ENCODE measurements at places on chromosomes 7 and 10. TPM values are rescaled to one million over a fixed set of nuclear protein-coding genes. Genes with fewer than 3 reads are reported as not detected.

GRCh38 chr7:124276005-124276622 lies 243.2 kb upstream of the TMEM229A start:
- no peak for DNase-seq

DNA sequence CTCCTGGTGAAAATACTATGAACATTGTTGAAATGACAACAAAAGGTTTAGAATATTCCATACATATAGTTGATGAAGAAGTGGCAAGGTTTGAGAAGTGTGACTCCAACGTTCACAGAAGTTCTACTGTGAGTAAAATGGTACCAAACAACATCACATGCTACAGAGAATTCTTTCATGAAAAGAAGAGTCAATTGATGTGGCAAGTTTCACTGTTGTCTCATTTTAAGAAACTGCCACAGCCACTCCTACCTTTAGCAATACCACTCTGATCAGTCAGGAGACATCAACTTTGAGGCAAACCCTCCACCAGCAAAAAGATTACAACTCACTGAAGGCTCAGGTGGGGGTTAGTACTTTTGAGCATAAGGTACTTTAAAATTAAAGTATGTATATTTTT lies 693.3 kb downstream of the GRID1 start:
- no peak for DNase-seq

The GDF10 gene
- total RNA-seq: 1.4 TPM

DNA sequence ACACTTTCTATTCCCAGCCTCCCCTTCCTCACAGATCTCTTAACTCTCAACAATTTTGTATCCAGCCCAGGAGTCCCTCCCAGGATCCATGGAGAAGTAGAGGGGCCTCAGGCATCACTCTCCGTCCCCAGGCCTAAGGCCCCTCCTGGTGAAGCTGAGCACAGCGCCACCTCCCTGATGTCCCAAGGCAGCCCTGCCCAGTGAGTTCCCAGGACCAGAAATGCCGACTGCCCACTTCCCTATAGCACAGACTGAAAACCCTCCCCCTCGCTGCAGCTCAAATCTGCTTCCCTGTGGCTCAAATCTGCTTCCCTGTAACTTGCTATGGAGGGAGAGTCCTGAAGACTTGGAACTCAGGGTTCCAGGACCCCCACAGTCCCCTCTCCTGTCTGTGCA lies 35.6 kb downstream of the YKT6 start:
- no peak for DNase-seq

GRCh38 chr7:56026538-56026937 lies 24.7 kb downstream of the PSPH start:
- DNase-seq: no peak

The EDRF1 gene
- 12.7 TPM for total RNA-seq

The FEZF1 gene
- not detected for total RNA-seq

The ARHGAP12 gene
- total RNA-seq: 17.2 TPM

DNA sequence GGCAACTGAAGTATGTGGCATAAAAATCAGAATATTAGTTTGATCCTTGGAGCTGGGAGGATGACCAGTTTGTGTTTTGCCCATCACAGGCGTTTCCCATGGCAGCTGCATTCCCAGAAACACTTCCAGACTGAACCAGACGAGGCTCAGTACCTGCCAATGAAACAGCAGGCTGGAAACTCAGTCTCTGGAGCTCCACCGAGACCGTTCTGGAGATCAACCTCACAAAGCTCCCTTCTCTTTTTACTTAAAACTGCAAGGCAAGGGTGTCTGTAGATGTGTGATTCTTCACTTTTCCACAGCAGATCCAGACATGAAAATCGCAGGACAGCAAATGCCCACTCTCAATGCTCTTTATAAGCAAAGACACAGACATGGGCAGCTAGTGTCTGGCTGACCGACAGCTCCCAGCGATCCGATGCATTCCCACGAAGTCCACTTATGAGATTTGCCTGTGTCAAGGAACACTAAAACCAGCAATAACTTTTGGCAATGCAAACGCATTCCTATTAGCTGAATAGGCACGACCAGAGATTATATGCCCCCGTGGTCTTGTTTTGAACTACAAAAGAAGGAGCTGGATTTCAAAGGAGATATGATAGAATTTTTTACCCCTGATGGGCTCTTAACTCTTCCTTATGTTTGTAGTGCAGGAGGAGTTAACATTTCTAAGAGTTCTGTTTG lies 72.6 kb downstream of the ADAM12 start:
- no peak for DNase-seq

GRCh38 chr10:108352771-108353170 lies 1188.3 kb upstream of the SORCS1 start:
- no peak for DNase-seq

DNA sequence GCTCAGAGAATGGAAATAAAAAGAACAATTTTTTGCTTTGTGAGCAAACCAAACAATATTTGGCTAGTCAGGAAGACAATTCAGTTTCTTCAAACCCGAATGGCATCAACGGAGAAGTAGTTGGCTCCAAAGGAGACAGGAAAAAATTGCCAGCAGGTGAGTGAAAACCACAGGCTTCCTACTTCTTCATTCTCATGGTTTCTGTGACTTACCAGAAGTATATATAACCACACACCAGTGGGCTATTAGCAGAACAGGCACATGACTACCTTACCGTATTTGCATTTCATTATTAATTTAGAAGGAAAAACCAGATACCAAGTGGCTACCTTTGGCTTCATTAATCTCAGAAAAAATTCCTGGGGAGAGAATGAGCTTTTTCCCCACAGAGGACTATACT lies 8.8 kb downstream of the TDRD1 start:
- no peak for DNase-seq

Data from left cardiac atrium (tissue), 4 donors.